ENCODE measurements at places on chromosomes 16 and 17.

GRCh38 chr16:22948603-22949368, 134.8 kb downstream of the HS3ST2 start:
- no peak for DNase-seq

GRCh38 chr17:30996486-30996885, 25.6 kb downstream of the RNF135 start:
- DNase-seq: no peak

DNA sequence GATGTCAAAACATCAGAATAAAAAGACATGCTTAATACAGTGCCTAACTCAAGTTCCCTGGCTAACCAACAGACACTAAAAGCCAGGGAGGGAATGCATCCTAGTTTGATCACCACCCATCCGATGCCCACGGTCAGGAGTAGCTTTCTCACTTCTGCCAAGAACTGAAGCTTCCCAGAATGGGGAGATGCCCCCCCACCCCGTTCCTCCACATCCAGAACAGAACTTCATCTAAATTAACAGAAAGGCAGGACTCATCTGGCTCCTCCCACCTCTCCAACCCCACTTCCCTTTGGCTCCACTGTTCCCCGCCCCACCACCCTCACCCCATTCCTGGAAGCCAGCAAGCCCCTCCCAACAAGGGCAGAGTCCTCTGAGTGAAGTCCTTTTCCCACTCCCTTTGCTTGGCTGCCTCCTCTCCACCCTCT, 33.7 kb downstream of the GDE1 start:
- no peak for DNase-seq

DNA sequence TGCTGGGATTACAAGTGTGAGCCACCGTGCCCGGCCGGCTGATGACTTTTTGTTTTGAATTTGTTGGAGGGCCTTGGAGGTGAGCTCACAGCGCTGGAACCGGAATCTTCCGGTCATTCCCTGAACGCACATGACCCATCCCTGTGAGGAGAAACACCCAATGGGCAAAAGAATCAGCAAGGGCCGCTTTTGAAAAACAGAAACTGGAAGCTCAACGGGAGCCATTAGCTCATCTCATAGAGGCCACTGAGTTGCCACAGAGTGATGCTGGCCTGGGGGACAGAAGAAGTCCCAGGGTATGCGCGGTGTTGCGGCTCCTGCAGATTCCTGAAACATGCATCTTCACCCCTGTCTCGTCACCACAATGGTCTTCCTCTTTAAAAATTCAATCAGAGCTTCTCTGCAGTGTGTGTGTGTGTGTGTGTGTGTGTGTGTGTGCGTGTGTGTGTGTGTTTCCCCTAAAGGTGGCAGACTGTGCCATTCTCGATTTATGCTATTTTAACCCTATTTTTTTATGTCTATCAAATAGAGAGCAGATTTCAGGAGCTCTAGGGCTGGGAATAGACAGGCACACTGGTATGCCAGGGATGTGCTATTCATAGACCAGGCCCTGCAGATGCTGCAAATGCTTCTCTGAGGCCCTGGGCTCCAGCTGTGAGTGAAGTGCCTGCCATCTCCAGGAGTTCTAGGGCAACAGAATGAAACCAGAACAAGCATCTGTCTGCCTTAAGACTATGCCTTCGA, 68.3 kb downstream of the MARCHF10 start:
- no peak for DNase-seq

DNA sequence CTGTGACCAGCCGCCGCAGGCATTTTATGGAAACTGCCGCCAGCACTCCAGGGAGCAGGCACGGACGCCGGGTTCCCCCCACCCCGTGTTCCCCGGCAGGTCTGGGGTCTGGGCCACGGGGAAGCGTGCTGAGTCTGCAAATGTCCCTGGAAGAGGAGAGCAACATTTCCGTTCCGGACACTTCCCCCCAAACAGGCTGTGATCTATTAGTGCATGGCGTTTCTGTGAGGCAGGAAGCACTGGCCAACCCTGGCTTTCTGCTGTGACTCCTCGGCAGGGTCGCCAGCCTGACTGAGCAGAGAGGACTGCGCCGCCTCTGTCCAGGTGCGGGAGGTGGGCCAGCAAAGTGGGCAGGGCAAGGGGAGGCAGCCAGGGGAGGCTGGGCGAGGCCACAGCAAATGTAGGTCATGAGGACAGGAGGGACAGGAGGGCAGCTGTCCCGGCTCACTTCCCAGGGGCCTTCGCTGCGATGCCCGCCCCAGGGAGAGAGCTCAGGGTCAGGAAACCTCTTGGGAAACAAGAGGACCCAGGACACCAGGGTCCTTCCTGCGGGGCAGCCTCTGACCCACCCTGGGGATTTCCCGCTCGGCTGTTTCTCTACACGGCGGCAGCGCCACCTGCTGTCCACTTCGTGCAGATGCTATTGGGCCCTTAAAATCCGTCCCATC, 9.5 kb downstream of the FOXF1 start:
- peak; percentile 29 for DNase-seq

DNA sequence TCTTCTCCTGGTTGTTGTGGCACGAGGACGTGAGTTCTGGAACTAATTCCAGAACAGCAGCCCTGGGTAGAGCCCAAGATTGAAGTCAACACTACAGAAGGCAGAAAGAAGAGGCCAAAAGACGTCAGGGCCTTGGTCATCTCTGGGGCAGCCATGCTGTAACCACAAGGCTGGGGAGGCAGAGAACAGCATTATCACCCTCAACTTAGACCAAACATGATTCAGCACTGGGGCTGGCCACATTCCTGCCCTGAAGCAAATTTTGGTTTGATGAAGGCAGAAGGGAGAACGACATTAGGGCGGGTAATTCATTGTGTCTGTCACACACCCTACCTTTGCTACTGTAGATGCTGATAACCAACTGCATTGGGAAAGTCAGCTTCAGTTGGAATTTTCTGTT, 9.7 kb upstream of the ALOX15B start:
- DNase-seq: no peak

- DNase-seq: no peak
Measured at GRCh38 chr16:49876716-49877129, 20.8 kb upstream of the ZNF423 start.

DNA sequence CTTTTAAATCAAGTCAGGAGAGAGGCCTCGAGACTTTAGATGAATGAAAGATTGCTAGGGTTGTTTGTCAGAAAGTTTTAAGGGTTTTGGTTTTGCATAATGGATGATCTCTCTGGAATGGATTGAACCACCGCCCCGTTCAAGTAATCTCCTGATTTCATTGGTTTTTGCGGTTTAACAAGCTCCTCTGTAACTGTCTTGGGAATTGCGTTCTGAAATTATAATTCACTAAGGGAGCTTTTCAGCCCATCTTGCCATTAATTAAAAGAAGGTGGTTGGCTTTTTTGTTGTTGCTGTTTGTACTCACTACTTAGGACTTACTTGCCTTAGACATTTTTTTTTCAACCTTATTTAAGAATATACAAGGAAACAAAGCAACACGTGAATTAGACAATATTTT, 8.8 kb downstream of the HS3ST4 start:
- no peak for DNase-seq

GRCh38 chr17:4588391-4588790, 4.1 kb downstream of the SMTNL2 start:
- DNase-seq: no peak

DNA sequence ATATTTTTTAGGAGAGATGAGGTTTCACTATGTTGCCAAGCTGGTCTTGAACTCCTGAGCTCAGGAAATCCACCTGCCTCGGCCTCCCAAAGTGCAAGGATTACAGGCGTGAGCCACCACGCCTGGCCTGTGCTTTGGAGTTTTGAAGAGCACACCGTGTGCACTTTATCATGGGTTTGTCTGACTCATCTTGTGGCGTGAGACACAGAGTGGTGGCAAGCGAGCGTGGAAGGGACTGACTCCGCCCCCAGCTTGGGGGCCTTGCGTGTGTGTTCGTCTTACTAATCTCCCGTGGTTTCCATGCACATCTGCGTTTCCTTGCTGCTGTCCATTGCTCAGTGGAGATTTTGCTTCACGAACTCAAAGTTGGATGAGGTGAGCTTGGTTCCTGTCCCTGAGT, 22.9 kb downstream of the CRAMP1 start:
- DNase-seq: no peak

- no peak for DNase-seq
Measured at GRCh38 chr16:29734786-29735185, 11.0 kb downstream of the C16orf54 start.

DNA sequence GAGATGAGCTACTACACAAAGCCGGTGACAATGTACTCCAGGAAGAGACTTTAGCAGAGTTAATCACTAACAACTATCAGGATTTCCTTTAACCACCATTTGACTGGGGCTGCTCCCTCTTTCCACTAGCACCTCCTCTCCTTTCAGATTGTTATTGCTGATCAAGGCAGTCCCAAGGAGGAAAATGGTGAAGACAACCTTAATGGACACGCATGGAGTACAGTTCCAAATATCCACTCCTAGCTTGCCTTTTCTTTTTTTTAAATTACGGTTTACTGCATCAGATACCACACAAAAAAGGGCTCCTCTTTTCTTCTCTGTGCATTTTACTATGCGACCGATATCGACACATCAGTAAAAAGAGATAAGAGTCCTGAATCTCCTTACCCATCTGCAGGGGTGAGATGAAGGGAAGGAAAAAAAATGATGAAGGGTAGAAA, 30.9 kb downstream of the FAM222B start:
- no peak for DNase-seq

GRCh38 chr17:56739776-56740175, 93.9 kb downstream of the C17orf67 start:
- no peak for DNase-seq

GRCh38 chr16:11405331-11406176, 60.3 kb downstream of the RMI2 start:
- DNase-seq: no peak

DNA sequence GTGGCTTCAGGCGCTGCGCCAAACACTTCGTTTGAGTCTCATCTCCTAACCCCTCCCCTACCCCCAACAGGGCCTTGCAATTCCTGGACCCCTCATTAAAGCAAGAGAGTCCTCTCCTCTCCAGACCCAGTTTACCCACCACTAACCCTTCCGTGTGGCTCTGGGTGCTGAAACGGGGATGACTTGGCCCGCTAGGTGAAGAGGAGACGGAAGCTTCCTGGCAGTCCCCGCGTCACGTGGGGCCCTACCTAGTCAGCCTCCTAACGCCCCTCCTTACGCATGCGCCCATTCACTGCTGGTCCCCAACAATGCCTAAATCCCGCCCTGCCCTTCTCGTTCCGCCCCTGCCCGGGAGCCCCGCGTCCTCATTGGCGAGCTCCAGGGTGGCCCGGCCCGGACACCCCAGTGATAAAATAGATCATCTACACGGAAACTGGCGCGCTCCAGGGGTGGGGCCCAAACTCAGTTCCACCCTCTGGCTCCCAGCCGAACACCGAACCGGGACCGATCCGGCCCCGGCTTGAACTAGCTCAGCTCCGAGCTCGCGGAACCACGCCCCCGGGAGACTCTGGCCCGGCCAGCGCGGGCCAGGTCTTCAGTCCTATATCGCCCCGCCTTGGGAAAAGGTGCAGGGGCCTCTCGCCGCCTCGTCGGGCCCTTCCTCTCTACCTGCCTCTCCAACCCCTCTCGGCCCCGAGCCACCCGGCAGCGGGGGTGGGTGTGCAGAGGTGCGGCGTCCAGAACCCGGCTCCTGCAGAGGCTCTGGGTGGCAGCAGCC, at the start of gene SLC16A13:
Gene SLC16A13, plus strand, starts transcription at position 425 of the 778 bp plus-strand sequence. CDS start 368 bp downstream, outside the sequence.
- peak; percentile 82 for DNase-seq

DNA sequence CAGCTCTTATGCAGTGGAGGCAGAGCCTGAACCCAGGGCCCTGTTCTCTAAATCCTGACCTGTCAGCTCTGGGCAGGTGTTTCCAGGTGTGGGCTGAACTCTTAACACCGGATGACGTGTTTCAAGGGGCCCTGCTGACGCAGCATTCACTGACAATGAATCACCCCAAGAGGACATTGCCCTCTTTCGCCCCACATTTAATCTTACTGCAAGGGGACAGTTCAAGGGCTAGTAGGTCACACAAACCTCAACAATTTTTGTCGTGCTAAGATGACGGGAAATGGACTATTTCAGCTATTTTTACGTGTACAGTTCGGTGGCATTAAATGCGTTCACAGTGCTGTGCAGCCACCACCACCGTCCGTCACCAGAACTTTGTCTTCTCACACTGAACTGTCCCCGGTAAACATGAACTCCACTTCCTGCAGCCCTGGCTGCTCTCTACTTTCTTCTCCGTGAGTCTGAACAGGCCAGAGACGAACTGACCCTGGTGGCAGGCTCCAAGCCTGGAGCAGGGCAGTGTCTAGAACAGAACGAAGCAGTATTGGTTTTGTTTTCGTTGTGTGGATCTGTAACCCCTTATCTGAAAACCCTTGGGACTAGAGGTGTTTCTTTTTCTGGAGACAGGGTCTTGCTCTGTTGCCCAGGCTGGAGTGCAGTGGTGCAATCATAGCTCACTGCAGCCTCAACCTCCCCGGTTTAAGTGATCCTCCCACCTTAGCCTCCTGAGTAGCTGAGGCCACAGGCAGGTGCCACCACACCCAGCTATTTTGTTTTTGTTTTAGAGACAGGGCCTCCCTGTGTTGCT, 88.4 kb upstream of the CIBAR2 start:
- DNase-seq: no peak

GRCh38 chr16:10745841-10746240, 2.2 kb downstream of the NUBP1 start:
- DNase-seq: no peak

DNA sequence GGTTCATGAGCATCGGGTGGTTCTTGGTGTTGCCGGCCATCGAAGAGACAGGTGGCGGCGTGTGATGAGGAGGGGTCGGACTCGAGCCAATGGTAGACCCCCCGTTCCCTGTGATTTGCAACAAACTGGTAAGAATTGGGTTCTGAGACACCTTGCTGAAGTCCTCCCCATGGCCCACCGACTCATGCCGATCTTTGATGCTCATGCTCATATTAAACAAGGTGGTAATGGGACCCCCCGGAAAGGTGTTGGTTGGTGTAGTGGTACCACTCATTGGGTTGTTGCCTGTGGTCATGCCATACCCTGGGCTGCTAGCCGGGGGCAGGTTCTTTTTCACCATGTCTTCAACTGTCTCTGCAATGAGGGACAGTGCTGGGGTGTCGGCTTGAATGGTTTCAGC, 8.9 kb upstream of the FBXL20 start:
- DNase-seq: no peak

GRCh38 chr16:62665269-62665668, 629.0 kb upstream of the CDH8 start:
- no peak for DNase-seq

DNA sequence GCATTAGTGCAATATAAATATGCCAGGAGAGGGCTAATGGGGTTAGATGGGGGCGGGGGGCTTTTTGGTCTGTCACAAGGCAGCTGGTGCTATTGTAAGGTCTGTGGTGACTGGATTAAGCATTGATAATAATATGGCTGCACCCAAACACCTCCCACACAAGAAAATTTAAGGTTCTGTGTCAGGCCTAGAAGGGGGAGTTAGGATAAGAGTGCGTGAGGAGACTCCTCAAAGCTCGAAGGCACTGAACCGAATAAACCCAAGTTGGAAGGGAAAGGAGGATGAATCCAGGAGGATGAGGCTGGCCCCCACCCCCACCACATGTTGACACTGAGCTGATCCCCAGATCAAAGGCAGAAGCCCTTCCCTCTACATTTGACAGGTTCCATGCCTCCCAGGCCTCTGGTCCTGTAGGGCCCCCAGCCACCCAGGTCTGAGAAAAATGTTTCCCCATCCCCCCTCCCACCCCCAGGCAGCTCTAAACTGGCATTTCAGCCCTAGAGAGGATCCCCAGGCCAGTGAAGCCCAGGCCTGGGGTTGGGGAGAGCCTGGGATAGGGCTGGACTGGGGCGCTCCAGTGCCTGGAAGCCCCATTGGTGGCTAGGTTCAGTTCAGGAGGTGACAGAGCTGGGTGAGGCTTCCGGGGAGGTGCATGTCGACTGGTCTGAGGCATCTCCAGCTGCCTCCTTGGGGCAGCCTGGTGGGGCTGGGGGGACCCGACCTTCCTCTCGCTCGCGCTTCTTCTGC, 1.7 kb downstream of the HOXB1 start:
- no peak for DNase-seq

Measured in COR-L47 (cell line).